Stimulated activated CD8-positive, alpha-beta memory T cell treated with anti-CD3 and anti-CD28 coated beads, Interleukin-15, amount 100 ng/mL, for 24 hours (primary cell): ENCODE measurements at places on chromosomes 1 and 21.

GRCh38 chr1:97071173-97071572 lies 349.6 kb downstream of the PTBP2 start:
- DNase-seq, result no peak

DNA sequence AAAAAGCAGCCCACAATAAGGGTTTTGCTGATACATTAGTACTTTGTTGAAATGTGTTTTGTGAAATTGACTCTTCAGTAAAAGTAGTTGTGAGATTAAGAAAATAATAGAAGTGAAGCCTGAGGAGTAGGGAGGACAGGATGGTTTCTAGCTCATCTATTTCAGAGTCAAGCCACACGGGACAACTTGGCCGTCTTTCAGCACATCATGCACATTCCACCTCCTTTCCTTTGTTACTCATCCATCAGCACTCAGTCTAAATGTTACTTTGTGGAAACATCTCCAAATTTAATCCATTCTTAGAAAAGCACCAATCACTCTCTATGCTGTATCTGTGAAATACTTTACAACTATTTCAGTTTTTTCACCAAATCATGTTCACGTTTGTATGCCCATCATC lies 223.3 kb downstream of the FGGY start:
- no peak for DNase-seq

DNA sequence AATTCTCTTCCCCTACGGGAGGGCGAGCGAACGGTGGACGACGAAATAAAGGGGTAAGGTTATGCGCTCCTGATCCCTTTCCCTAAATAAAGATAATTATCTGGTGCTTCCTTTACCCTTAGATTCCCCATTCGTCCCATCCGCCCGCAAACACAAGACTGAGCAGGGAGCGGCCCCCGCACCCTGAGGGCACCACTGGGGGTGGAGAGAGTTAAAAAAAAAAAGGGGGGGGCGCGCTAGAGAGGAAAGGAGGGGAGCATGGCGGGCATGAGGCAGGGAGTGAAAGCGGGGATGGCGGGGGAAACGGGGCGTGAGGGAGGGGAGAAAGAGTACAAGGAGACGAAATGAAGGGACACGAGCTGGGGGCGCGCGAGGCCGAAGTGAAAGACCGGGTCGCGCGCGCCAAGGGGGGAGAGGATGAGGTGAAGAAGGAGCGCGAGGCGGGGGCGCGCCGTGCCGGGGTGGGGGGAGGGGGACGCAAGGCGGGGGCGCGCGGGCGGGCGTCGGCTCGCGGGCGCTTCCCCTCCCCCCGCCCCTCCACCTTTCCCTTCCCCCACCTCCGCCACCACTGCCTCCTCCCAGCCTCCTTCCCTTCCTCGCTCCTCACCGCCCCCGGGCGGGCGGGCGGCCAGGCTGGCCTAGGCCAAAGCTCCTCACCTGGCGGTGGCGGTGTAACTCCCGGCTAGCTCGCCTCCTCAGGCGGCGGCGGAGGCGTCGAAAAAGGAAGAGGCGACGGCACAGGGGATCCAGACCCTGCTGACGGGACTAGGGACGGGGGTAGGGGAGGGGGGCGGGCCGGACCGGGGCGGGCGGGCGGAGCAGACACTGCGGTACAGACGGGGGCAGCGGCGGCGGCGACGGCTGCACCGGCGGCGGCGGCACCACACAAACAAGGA lies 448 bp downstream of the GATAD2B start:
- DNase-seq, result peak; percentile 38

GRCh38 chr1:165290148-165290547 lies 66.4 kb downstream of the LMX1A start:
- no peak for DNase-seq

DNA sequence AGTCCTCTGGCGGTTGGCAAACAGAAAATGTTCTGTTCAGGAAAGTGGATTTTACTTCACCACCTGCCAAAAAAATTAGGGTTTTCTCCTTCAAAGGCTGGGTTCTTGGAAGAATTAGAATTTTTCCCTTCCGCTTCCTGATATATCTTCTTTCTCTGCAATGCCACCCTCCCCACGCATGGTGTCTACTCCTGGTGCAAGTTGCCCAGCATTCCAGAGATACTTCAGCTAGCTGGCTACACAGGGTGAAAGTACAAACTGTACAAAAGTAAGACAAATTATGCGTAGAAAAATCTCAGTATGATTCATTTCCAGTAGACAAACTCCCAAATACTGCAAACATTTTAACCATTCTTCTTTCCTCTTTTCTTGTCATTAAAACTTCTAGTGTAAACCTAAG lies 430.1 kb upstream of the ESRRG start:
- DNase-seq, result no peak

- no peak for DNase-seq
Observed at GRCh38 chr1:238399558-238399957, 508.8 kb upstream of the ZP4 start.

- no peak for DNase-seq
Observed at GRCh38 chr1:54577612-54578011, 29.6 kb downstream of the ACOT11 start.

DNA sequence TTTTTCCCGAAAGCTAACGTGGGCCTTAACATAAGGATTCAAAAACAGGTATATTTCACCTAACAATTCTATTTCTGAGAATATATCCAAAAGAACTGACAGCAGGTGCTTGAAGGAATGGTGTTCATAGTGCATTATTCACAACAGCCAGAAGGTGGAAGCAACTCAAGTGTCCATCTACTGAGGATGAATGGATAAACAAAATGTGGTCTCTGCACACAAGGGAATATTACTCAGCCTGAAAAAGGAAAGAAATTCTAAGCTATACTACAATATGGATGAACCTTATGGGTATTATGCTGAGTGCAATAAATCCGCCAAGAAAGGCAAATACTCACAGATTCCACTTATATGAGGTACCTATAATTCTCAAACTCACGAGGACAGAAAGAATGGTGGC lies 6.1 kb upstream of the RIPPLY3 start:
- DNase-seq, result no peak

GRCh38 chr1:69777971-69778370 lies 210.2 kb downstream of the LRRC7 start:
- DNase-seq, result no peak

DNA sequence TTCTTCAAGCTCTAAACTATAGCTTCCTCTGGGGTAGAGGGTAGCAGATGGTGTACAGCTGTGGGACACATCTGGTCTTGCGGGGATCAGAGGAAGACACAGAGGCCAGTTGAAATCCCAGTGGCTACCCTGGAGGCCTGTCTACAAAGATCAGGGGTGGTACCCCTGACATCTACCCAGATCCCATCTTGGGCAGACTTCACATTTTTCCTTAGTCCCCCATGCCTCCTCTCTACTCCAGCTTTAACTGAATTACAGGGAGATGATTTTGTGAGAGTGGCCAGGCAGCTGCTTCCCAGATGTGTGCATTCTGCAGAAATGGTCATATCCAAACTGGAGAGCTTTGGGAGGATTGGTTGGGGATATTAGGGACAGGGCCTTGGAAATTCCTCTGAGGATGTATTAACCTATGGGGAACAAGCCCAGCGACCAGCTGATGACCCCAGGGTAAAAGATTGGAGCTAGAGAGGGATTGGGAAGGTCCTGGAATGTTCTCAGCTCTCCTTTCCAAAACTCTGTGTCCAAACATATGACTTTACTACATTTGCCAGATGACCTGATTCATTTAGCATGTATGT lies 9.6 kb upstream of the CD34 start:
- no peak for DNase-seq

DNA sequence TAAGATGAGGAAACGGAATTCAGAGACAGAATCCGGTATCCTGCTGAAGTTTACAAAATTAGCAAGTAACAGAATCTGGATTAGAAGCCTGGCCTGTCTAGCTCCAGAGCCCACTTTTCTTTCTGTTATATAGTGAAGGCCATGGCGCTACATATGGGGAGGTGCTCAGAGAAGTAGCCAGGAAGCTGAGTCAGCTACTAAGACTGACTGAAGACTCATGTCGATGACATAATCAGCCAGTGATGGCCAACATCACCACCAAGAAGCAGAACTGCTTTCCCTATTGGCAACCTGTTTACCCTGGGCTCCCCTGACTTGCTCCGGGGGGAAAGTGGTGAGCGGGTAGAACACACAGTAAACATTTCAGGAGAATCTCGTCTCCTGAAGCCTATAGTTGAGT lies 18.8 kb downstream of the LRRC52 start:
- DNase-seq, result no peak

GRCh38 chr1:155719703-155720102 lies 30.8 kb downstream of the DAP3 start:
- no peak for DNase-seq

GRCh38 chr1:163144418-163144817 lies 58.3 kb downstream of the RGS5 start:
- no peak for DNase-seq

DNA sequence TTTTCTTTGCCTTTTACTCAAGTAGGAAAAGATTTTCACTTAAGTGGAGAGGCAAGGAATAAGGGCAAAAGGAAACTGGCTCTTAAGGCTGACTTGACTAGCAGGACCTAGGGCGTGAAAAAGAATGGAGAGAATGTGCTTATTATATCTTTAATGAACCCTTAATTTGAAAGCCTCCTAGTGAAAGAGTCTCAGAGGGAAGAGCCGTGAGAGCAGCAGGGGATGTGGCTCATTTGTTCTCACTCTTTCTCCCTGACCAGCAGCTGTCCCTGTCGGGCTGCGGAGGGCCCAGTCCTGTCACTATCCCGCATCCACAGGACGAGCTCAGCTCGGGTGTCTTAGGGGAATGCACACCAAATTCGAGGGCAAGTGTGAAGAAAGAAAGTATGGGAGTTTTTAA lies 180.1 kb downstream of the EDEM3 start:
- DNase-seq, result no peak

DNA sequence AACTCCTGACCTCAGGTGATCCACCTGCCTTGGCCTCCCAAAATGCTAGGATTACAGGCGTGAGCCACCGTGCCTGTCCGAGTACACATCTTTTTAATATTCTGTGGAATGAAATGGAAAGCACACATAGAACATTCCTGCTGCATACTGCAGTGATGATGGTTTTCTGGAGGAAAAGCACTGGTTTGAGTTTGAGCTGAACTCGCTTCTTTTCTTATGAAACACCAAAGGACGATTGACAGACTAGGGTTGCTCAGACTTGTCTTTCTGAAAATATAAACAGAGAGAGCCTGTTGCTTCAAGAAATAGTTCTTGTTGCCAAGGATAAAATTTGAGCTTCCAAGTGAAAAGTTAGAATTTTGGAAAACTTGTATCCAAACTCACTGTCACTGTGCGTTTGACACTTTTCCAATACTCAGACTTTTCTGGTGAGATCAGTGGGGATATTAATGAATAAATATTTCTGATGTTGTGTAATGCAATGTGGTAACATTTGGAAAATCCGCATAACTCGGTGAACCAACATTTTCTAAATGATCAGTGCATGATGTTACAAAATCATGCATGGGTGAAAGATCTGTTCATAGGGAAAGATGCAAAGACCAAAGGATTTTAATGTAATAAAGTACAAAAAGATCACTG lies 15.0 kb upstream of the ERMAP start:
- no peak for DNase-seq

- DNase-seq, result no peak
Observed at GRCh38 chr1:67545364-67545763, 115.2 kb upstream of the SERBP1 start.

GRCh38 chr1:243287652-243288051 lies 31.8 kb downstream of the SDCCAG8 start:
- DNase-seq, result no peak

DNA sequence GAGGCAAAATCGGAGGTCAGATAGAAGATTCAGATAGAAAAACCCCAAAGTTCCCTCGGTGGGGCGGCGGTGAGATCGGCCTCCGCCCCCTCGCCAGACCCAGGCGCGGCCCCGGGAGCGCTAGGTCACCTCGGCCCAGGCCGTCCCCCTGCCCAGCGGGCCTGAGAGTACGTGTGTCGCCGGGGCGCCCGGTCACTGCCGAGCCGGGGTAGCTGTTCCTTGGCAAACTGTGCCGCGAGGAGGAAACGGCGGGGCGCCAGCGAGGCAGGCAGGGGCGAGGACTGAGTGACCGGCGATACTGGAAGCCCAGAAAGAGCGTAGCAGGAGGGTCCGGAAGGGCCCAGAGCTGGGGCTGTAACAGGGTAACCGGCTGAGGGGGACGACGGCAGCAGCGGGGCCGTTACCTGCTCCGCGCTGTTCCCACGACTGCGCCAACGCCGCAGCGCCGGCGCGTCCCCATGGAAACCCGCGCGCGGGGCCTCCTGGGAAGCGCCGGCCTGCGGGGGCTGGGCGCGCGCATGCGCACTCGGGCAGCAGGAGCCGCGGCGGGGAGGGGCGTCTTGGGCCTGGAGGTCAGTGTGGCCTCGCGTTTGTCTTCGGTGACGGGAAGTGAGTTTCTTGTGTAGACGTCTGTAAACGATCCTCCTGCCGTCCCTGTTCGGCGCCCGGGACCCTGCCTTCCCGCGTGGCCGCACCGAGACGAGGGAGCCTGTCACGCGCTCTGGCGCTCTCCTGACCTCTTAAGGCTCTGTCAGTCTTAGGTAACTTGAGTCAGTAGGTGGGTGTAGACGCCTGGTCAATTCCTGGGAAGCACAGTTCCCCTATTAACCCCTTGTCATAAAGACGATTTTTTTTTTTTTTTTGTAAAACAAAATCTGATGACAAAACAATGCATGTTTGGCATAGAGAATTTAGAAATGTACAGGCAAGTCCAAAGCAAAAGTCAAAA lies at the start of gene LCA5L:
Gene LCA5L, minus strand, starts transcription at position 458 of the 949 bp plus-strand sequence. CDS start 17,285 bp downstream, outside the sequence.
- peak; percentile 89 for DNase-seq

- DNase-seq, result no peak
Observed at GRCh38 chr1:224082146-224082545, 31.8 kb upstream of the FBXO28 start.

DNA sequence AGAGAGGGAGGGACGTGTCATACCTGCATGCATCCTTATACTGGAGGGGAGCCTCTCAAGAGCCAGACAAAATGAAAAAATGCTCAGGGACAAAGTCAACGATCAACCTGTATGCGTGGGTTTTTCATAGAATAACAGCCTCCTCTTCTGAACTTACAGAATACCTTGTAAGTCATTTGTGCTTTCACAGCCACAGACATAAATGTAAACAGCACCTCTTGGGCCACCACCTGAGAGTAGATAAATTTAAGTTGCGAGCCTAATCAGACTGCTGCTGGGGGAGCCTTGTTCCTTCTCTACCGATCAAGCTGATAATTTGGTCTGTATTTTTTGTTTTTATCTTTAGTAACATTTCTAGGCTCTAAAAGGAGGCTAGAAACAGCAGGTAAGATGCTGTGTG lies 223.1 kb downstream of the KIF26B start:
- DNase-seq, result no peak

GRCh38 chr1:36486439-36487335 lies 4.0 kb upstream of the CSF3R start:
- no peak for DNase-seq

GRCh38 chr1:150995896-150996295 lies 10.8 kb downstream of the MINDY1 start:
- DNase-seq, result no peak
